ENCODE measurements at places on chromosomes 7 and 10. TPM values are rescaled to one million over a fixed set of nuclear protein-coding genes. Genes with fewer than 3 reads are reported as not detected.

DNA sequence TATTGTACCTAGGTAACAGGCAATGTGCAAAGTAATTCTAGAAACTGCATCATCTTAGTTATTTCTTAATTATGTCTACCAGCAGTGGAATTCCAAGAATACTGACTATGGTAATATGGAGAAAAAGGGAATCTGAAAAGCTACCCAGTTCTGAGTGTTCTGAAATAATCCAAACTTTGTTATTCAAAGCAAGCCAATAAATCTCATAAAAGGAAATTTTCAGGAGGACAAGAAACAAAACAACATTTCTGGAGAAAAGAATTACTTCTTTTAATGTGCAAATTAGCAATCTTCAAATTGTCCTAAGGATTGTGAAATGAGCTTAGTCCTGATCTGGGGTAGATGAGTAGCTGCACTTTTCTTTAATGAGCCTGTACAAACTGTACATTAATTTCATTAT is 88.8 kb downstream of the MYO3A start:
- H3K27ac ChIP-seq: no peak overlapping the region
- no peak overlapping the region for H3K4me3 ChIP-seq
- H3K36me3 ChIP-seq: no peaks in the 10 kb centered on the region
- DNase-seq: no peak

DNA sequence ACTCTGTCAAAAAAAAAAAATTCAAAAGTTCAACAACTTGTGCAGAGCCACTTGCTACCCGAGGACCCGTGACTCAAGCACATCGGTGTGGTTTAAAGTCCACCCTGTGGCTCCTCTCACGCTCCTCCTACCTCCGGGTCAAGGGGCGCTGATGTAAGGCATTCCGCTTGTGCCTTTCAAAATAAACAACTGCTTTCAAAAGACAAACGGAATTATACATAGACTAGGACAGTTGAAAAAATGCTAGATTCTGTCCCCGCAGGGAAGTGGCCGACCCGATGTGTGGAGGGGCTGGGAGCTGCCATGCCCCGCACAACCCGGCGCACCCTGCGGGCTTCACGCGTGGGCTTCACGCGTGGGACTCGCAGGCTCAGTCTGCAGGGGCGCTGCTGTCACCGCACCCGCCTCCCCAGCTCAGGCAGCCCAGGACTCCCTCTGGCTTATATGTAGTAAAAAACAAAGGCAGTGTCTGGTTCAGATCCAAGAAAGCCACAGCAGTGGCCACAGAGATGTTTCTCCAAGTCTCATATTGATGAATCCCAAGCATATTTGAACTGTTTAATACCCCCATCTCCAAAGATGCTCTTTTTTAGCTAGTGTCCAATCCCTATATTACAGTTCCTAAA is 239.7 kb upstream of the INHBA start:
- H3K4me1 ChIP-seq: peaks cover 11% of the 10 kb centered on the region
- H3K27me3 ChIP-seq: peaks cover 41% of the 10 kb centered on the region
- H3K36me3 ChIP-seq: no peaks in the 10 kb centered on the region
- no peak overlapping the region for H3K4me3 ChIP-seq
- no peak for DNase-seq
- H3K27ac ChIP-seq: no peak overlapping the region

GRCh38 chr7:47737601-47738000 is 155.7 kb upstream of the TNS3 start:
- H3K4me1 ChIP-seq: no peaks in the 10 kb centered on the region
- H3K36me3 ChIP-seq: no peaks in the 10 kb centered on the region
- no peak for DNase-seq

DNA sequence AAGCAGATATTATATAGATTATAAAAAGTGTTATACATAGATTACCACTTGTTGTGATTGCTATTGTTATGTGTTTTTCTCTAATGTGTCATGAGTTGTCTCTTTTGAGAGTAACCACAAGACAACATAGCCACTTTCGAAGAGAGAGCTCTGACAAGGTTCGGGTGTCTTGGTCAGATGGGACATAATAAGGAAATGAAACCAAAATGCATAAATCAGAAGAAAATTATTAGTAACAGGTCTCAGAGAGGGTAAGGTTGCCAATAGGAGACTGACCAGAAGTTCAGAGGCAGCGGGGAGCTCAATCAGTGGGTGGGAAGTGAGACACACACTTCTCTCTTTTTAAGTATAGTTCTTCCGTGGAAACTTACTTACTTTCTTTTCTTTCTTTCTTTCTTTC is 639.2 kb upstream of the POT1 start:
- no peaks in the 10 kb centered on the region for H3K36me3 ChIP-seq
- no peaks in the 10 kb centered on the region for H3K27me3 ChIP-seq
- DNase-seq: no peak
- H3K4me3 ChIP-seq: no peak overlapping the region

DNA sequence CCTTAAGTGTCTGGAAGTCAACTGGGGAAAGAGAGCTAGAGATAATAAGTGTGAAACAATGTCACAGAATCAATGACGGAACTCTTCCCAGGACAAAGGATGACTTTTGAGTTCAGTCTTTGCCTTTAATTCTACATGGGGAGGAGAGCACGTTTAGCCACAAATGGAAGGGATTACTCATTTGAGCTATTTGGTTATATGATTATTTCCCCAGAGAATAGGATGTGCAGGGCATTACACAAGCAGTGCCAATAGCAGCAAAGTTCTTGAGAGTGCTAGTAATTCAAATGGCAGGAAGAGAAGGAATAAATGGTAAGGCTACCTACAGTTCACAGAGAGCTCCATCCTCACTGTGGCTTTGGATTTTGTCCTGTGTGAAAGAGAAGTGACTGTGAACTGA is 6.0 kb downstream of the EGFR start:
- no peak overlapping the region for H3K27ac ChIP-seq
- no peak overlapping the region for H3K4me3 ChIP-seq
- H3K4me1 ChIP-seq: no peaks in the 10 kb centered on the region

GRCh38 chr10:11328264-11329061 is 283.0 kb downstream of the USP6NL start:
- peaks cover 62% of the 10 kb centered on the region for H3K36me3 ChIP-seq
- no peaks in the 10 kb centered on the region for H3K27me3 ChIP-seq
- peaks cover 57% of the 10 kb centered on the region for H3K4me1 ChIP-seq
- H3K27ac ChIP-seq: peak overlapping the region; percentile 64
- H3K4me3 ChIP-seq: no peak overlapping the region

- H3K4me3 ChIP-seq: no peak overlapping the region
- peaks cover 4% of the 10 kb centered on the region for H3K4me1 ChIP-seq
These were observed 209.0 kb upstream of the ZMIZ1 start for GRCh38 chr10:78859769-78860168.

GRCh38 chr10:72277996-72278667 is 4.4 kb downstream of the DDIT4 start:
- no peak for DNase-seq
- no peak overlapping the region for H3K4me3 ChIP-seq
- H3K4me1 ChIP-seq: peaks cover 34% of the 10 kb centered on the region
- peaks cover 36% of the 10 kb centered on the region for H3K36me3 ChIP-seq
- peak overlapping the region; percentile 44 for H3K27ac ChIP-seq

DNA sequence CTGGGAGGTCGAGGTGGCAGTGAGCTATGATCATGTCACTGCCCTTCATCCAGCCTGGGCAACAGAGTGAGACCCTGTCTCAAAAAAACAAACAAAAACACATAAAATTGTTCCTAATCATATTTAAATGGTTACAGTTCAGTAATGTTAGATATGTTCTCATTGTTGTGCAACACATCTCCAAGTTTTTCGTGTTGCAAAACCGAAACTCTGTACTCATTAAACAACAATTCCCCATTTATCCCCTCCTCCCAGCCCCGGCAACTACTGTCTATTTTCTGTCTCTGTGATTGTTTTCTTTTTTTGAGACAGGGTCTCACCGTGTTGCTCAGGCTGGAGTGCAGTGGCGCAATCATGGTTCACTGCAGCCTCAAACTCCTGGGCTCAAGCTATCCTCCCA is 16.1 kb upstream of the PRXL2A start:
- H3K27ac ChIP-seq: no peak overlapping the region
- H3K36me3 ChIP-seq: no peaks in the 10 kb centered on the region
- no peaks in the 10 kb centered on the region for H3K27me3 ChIP-seq
- DNase-seq: no peak

Gene DGKI
- 1.8 TPM for total RNA-seq

Gene MRPS16
- total RNA-seq: 143 TPM

Gene FGFBP3
- total RNA-seq: 3.9 TPM

Gene KIF11
- total RNA-seq: 55.0 TPM

Data from activated naive CD8-positive, alpha-beta T cell treated with anti-CD3 and anti-CD28 coated beads for 36 hours (primary cell).